ENCODE measurements at places on chromosomes 7 and 10. TPM values are rescaled to one million over a fixed set of nuclear protein-coding genes. Genes with fewer than 3 reads are reported as not detected.

Gene DIP2C
- total RNA-seq: 2.0 TPM

- no peaks in the 10 kb centered on the region for H3K36me3 ChIP-seq
- DNase-seq: no peak
- H3K4me1 ChIP-seq: no peaks in the 10 kb centered on the region
- no peak overlapping the region for H3K4me3 ChIP-seq
Measured at GRCh38 chr7:113202284-113202683, 83.9 kb upstream of the SMIM30 start.

Gene SMO
- not detected for total RNA-seq

DNA sequence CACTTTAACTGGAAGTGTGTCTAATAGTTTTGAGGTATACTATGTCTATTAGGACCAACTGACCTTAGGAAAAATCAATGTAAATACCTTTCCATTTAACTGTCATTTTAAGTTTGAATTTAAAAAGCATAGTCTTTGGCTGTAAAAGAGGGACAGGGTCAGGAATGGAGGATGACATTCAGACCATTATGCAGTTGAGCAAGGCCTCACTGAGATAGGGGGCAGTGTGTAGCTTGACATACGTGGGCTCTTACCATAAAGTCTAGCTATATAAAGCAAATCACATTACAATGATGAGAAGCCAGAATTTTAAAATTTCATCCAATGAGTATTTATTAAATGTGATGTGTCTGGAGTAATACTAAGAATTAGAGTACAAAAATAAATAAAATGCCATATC lies 17.9 kb downstream of the PALS2 start:
- no peaks in the 10 kb centered on the region for H3K27me3 ChIP-seq
- no peak overlapping the region for H3K27ac ChIP-seq
- H3K4me1 ChIP-seq: peaks cover 13% of the 10 kb centered on the region
- no peak for DNase-seq
- peaks cover 2% of the 10 kb centered on the region for H3K36me3 ChIP-seq

Gene FAM131B
- total RNA-seq: 0.30 TPM

DNA sequence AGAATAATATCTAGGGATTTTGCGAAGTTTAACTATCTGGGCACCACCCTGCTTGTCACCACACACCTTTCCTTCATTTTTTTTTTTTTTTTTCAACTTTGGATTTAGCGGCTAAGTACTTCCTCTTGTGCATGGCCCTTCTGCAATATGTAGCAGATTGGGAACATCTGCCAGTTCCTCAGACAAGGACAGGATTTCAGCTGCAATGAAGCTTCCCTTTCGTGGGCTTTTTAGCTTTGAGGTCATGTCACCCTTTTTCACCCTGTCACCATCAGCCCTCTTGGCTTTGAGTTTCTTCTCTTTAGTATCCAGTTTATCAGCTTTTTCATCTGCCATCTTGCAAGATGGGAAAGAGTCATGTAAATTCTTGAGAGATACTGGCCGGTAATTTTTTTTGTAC lies 81.6 kb upstream of the ETV1 start:
- H3K27ac ChIP-seq: no peak overlapping the region
- no peaks in the 10 kb centered on the region for H3K27me3 ChIP-seq
- no peak overlapping the region for H3K4me3 ChIP-seq

DNA sequence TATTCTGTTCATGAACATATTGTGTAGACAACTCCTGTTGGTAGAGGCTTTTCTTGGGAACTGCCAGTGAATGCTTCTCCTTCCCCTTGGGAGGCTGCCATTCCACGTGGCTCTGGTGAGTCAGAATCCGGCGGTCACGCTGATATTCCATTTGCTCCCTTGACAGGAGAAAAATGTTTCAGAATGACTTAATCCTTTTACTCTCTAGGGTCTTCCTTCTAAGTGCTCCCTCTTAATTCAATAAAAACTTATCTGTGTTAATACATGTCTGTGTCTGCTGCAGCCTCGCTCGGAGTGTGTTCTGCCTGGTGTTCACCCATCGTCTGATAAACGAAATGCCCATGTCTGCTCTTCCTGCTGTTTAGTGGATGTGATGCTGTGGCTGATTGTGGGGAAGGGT lies 278.6 kb downstream of the ARHGAP12 start:
- no peaks in the 10 kb centered on the region for H3K36me3 ChIP-seq
- DNase-seq: no peak
- H3K4me3 ChIP-seq: no peak overlapping the region
- no peak overlapping the region for H3K27ac ChIP-seq

GRCh38 chr7:133315332-133316040 lies 62.6 kb downstream of the EXOC4 start:
- H3K4me3 ChIP-seq: no peak overlapping the region
- DNase-seq: no peak
- H3K27ac ChIP-seq: no peak overlapping the region
- H3K4me1 ChIP-seq: peaks cover 9% of the 10 kb centered on the region

DNA sequence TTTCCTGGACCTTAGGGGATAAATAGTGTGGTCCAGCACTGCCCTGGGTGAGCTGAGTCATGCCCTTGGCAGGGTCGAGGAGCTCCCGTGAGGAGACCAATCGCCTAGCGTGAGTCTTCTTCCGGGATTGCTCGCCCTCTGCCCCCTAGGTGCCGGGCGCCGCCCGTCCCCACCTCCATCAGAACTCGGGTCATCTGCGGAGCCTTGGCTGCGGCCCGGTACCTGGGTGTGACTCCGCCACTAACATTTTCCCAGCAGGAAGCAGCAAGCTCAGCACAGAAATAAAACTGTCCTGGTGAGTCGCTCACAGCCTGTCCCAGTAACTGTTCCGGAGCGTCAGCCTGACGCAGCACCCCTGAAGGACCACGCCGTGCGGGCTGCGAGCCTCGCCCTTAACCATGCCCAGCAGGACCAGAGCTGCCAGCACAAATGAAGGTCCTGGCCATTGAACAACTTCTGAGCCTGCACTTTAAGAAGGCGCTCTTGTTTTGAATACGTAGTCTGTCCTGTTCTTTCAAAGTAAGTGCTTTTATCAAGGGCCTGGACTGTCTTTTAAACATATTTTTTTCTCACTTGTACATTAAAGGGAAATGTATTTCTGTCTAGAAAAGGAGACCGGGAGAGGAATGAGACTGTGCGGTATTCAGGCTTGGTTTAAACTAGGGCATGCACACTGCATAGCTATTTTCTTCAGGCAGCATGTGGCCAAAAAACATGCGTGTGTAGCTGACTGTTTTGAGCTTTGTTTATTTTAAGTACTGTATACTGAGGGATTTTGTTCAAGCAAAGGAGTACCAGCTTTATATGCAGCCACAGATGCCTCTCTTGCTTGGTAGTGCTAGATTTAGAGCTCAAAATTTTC lies 136.7 kb downstream of the HECW1 start:
- no peak overlapping the region for H3K27ac ChIP-seq
- DNase-seq: no peak
- no peaks in the 10 kb centered on the region for H3K36me3 ChIP-seq
- peaks cover 3% of the 10 kb centered on the region for H3K27me3 ChIP-seq
- H3K4me3 ChIP-seq: no peak overlapping the region
- no peaks in the 10 kb centered on the region for H3K4me1 ChIP-seq

DNA sequence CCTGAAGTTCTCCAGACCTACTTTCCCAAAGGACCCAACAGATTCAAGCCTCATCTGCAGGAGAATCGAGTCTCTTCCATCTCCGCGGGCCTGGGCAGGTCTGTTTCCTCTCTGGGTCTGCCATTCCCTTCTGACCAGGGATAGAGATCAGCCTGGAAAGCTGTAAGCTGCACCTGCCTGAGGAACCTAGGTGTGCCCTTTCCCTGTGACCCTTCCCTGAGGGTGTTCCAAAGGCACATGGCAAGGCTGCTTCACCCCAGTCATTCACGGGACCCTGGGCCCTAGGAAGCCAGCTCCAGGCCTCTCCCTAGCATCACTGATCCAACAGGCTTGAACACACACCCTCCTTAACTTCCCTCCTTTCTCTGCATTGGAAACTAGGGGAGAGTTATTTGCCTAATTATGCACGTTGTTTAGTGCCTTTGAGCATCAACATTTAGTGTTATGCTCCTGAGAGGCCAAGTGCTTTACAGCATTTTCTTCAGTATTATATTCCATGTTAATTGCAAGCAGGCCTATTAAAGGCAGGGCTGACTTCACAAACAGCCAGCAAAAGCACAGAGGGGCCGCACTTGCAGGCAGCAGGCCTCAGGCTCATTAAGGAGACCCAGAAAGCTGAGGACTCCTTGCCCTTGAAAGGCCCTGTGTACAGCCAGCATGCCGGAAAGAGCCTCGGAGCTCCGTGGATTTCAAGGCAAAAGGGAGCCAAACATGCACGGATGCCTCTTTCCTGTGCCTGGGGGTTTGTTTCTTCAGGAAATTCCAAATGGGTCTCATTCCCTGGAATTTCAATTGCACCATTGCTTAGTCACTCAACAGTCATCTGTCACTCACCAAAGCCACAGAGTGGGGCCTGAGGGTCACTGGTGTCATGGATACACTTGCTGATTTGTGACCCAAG lies 91.0 kb upstream of the FAM20C start:
- no peak overlapping the region for H3K4me3 ChIP-seq
- H3K4me1 ChIP-seq: peaks cover 9% of the 10 kb centered on the region
- H3K27me3 ChIP-seq: peaks cover 14% of the 10 kb centered on the region
- H3K36me3 ChIP-seq: peaks cover 2% of the 10 kb centered on the region
- no peak for DNase-seq

Gene NEURL1
- 1.6 TPM for total RNA-seq

- no peaks in the 10 kb centered on the region for H3K36me3 ChIP-seq
- H3K27ac ChIP-seq: no peak overlapping the region
- DNase-seq: no peak
- no peak overlapping the region for H3K4me3 ChIP-seq
- H3K27me3 ChIP-seq: peaks cover 17% of the 10 kb centered on the region
Measured at GRCh38 chr7:22320416-22320815, 36.5 kb downstream of the RAPGEF5 start.

Gene VPS37D
- not detected for total RNA-seq

DNA sequence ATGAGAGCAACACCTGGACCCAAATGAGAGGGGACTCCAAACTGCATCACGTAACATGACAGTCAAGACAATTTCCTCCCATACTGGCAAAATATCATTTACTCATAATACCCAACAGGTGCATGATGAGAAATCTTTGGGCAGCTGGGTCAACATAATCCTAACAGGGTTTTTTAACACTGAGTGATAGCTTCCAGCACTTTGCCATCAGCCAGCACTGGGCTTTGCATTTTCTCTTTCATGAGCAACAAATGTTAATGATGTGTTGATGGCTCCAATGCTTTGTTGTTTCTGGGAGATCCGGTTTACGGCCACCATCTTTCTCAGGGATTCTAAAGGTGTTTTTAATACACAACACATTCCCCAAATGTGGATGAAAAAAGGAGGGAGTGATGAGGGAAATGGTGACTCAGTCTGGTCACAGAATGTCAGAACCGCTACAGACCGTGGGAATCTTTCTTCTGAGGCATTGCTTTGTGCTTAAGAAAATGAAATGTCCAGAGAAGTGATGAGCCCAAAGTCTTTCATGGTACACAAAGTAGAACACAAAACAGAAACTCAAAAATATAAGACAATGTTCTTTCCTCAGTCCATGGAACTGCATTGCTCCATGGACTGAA lies 705.7 kb upstream of the IGFBP3 start:
- H3K27ac ChIP-seq: no peak overlapping the region
- DNase-seq: no peak
- H3K36me3 ChIP-seq: no peaks in the 10 kb centered on the region
- H3K4me3 ChIP-seq: no peak overlapping the region
- H3K27me3 ChIP-seq: no peaks in the 10 kb centered on the region
- H3K4me1 ChIP-seq: no peaks in the 10 kb centered on the region

DNA sequence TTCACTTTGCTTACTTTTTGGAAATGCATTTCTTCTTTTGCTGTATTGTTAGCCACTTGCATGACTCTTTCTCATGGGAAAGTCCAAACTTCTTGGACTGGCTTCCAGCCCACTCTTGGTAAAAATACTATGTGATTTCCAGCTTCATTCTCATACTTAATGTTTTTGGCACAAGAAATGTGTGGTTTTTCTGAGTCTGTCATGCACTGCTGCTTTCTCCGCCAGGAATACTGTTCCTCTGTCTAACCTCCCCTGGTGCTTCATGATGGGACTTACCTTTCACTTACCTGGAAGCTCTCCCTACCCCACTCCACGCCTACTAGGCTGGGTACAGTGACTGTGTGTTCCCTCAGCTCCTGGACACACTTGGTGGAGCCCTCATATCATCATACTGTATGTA lies 18.7 kb downstream of the MGAM2 start:
- H3K4me3 ChIP-seq: no peak overlapping the region
- H3K27ac ChIP-seq: no peak overlapping the region
- DNase-seq: no peak
- H3K36me3 ChIP-seq: no peaks in the 10 kb centered on the region
- no peaks in the 10 kb centered on the region for H3K4me1 ChIP-seq
- no peaks in the 10 kb centered on the region for H3K27me3 ChIP-seq

DNA sequence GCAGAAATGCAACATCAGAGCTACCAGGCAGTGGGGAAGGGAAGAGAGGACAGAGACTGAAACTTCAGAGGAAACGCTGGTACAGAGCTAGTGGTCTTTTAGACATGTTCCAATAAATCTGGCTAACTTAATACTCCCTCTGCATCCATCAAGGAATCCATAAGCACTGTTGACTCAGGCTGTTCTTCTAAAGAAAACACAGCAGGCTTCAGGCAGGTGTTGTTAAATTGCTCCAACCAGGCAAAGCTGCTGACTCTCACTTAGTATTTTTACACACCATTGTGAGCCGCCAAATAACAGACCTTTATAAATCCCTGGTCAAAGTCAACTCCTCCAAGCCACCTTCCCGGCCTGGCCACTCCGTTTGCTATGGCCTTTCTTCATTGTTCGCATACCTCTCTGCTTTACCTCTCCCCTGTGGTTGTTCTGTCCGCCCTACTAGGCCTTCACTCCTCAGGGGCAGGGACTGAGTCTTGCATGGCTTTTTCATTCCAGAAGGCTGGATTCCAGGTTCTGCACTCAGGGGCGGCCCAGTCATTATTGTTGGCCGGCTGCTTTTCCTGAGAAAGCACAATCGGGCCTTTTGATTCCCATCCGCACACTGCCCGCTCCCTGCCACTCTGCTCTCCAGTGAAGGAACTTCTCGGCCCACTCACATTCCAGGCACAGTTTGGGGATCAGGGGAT lies 18.4 kb downstream of the CREB3L2 start:
- peaks cover 19% of the 10 kb centered on the region for H3K36me3 ChIP-seq
- H3K27me3 ChIP-seq: no peaks in the 10 kb centered on the region
- no peak overlapping the region for H3K27ac ChIP-seq
- no peak for DNase-seq

Gene KCNH2
- total RNA-seq: 0.30 TPM

DNA sequence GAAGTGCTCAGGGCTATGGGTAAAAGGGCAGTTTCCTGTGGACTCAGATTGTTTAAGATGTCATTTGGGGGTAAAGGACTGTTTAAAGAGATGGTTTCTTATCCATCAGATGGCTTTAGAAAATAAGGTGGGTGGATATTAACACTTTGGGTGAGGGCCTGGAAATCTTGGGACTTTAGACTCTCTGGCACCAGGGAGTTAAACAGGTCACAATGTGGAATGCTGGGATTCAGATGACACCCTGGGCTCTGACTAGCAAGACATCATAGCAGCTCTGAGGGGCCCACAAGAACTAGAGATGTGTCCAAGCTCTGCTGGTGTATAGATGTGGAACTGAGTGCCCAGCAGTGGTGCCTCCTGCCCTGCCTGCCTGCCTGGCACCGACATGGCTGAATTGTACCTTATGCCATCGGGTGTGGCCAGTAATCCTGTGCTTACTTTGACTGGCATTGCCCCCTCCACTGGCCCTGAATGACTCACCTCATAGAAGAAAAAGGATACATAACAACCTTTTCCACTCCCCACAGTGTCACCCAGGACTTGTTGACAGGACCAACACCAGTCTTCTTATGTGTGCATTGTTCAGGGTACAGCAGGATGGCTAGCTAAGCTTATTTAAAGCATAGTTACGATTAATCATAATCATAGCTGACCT lies 100.0 kb upstream of the PRR15 start:
- no peak overlapping the region for H3K27ac ChIP-seq
- H3K27me3 ChIP-seq: no peaks in the 10 kb centered on the region
- DNase-seq: no peak
- H3K4me1 ChIP-seq: no peaks in the 10 kb centered on the region
- H3K4me3 ChIP-seq: no peak overlapping the region
- H3K36me3 ChIP-seq: no peaks in the 10 kb centered on the region

Gene HDAC9
- 0.33 TPM for total RNA-seq
